ENCODE measurements at places on chromosomes 2 and 18. TPM values are rescaled to one million over a fixed set of nuclear protein-coding genes. Genes with fewer than 3 reads are reported as not detected.

DNA sequence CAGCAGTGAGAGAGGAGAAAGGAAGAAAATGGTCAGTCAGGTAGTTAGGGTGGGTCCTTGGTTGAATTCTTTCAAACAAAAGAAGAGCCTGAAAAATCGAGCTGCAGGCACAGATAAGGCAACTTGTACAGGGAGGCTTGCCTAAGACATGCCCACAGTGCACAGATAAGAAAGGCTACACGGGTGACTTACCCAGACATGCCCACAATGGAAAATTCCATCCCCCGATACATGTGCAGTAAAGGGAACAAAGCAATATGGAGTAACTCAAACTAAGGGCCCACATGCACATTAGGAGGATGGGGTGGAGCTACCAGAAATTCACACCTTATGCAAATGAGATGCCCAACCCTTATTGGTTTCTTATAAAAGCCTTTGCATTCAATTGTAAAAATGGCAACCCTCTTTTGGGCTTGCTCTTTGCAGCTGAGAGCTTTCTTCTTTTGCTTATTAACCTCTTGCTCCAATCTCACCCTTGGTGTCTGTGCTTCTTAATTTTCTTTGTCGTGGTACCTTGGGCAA, 110.3 kb upstream of the RMP24 start:
- DNase-seq = peak; percentile 3

- DNase-seq = no peak
Measured at GRCh38 chr2:8255448-8255800, 426.4 kb upstream of the ID2 start.

DNA sequence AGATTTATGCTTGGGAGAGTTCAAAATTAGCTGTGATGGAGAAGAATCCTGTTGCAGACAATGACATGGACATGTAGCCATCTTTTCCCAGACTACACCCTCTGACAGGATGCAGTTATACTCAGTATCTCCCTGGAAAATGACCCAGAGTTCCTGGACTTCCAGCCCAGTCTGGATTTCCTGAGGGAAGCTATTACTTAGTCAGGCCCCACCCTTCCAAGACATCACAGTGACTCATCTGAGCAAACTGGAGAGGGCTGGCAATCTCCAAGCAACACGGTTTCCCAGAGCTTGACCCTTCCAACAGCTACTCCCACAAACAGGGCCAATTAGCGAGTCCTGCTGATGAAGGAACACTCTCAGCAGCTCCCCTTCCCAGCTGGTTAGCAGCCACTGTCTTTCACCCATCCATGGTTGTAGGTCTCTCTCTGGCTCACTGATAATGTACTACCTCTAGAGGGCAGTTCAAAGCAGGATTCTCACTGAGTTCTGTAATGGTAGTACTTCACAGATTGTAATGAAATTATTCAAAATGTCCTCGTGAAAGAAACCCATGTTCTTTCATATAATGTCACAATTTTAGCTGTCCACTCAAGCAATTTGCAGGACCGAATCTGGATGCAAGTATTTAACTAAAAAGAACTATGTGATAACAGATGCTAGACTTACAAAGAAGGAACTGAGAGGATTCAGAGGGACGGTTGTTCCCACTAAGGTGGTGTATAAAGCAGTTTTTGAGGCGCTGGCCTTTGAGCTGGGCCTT, 110.2 kb downstream of the MDH1 start:
- DNase-seq = no peak

DNA sequence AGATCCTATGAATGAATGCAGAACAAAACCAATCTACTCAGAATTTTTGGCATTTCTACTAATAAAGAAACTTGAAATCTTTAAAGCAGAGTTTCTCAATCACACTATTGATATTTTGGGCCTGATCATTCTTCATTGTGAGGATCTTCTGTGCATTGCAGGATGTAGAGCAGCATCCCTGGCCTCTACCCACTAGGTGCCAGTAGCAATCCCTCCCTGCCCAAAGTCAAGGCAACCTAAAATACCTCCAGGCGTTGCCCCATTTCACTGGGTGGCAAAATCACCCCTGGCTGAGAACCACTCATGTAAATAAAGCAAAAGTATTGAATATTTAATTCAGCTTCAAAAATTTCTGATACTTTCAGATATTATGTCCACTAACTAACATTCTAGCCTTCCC, 213.0 kb downstream of the SP3 start:
- DNase-seq = peak; percentile 12

GRCh38 chr18:4130734-4131719, 324.1 kb downstream of the DLGAP1 start:
- no peak for DNase-seq

GRCh38 chr2:32484937-32485336, 128.1 kb downstream of the BIRC6 start:
- no peak for DNase-seq

- DNase-seq = no peak
Measured at GRCh38 chr2:74436848-74437695, 4.7 kb downstream of the RTKN start.

DNA sequence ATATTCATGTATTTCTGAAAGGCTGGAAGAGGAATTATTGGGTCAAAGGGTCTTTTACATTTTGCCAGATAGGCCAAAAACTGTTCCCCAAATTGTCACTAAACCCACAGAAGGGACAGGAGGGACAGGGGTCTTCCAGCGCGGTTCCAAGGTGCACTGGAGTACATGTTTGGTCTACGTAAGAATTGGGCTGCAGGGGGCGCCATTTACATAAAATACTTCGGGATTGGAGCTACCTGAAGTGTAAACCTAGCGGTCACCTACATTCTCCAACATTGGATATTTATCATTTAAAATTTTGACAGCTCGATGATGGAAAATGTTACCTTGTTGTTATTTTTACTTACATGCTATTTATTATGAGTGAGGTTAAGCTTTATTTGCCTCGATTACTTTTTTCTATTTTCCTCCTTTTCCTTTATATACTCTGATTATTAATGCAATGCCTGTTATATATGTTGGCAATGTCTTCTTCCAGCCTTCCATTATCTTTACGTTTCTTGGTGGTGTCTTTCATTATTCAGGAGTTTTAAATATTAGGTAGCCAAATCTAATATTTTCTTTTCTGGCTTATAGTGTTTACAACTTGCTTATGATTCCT, 43.0 kb upstream of the RAB6C start:
- DNase-seq = no peak

DNA sequence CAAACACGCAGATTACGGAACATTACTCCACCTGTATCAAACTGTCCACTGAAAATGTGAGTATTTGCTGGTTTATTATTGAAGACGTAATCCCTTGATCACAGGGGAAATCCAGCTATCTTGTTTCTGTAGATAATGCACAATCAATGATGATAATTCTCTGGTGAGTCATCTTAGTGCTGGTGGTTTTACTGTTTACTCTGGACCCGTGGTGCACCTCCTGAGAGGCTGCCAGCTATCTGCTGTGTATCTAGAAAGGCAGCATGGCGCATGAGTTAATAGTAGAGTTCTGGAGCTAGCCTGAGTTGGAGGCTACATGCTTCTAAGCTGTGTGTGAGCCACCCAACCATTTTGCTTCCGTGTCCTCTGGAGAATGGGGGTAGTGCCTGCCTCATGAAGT, 6.5 kb downstream of the NCAPH start:
- DNase-seq = peak; percentile 58

DNA sequence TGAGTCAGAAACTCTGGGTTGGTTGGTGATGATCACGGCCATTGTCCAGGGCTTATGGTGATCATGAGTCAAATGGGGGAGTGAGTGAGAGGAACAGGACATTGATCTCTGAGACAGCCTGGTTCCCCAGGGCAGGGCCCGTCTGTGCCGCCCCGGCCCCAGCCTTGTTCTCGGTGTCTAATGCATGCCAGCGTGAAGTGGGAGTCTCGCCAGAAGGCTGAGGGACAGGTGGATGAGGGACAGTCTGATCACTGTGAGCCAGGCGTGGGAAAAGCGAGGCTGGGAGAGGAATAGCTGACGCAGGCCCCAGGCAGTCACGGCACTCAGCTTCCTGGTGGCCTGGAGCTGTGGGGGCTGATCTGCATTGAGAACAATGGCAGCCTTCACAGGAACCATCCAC, 208.3 kb upstream of the HDAC4 start:
- no peak for DNase-seq

GRCh38 chr2:160257041-160257742, 57.1 kb upstream of the ITGB6 start:
- no peak for DNase-seq

GRCh38 chr2:232448304-232448690, 7.7 kb upstream of the ALPI start:
- DNase-seq = peak; percentile 14

GRCh38 chr2:240111253-240111652, 24.9 kb downstream of the COPS9 start:
- DNase-seq = no peak

Gene MYO7B
- total RNA-seq = 1.2 TPM

Gene SERPINB11
- not detected for total RNA-seq

Gene GPR17
- not detected for total RNA-seq

Gene KCNG3
- total RNA-seq = 2.1 TPM

Gene C2orf80
- total RNA-seq = not detected
